ENCODE measurements at places on chromosomes 2 and 18. TPM values are rescaled to one million over a fixed set of nuclear protein-coding genes. Genes with fewer than 3 reads are reported as not detected.

The SERPINB13 gene
- total RNA-seq = 21.2 TPM

The VAMP5 gene
- total RNA-seq = 8.9 TPM

GRCh38 chr18:74980669-74981068 lies 228.3 kb downstream of the PTGR3 start:
- no peak for DNase-seq

DNA sequence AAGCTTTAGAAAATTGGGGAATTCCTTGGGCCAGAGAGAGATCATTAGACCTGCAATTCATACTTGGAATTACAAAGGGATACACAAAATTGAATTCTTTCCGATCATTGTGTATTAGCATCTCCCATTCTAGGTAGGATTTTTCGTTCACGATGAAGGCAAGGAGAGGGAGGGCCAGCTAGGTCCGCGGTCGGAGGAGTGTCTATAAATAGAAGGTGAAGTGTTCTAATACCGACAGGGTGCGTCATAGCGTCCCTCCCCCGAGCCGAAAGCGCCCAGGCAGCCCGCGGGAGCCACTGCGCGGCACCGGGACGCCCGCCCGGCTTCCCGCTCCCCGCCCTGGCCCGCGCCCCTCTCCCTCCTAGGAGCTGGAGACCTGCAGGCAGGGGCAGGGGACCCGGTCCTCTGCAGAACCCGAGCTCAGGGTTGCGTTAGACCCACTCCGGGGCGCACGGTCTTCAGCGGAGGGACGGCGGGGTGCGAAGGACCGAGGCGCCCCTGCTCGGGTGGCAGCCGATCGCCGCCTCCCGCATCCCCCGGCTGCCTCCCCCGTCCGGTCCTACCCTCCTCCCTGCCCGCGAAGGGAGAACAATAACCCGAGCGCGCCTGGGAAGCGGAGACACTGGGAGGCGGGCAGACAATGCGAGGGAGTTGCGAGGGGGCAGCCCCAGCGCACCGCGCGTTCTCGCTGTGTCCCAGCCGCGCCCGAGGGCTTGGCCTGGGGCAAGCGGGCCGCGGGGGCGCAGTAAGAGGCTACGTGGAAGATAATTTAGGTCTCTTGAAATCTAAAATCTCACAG lies 114.2 kb upstream of the SERTAD2 start:
- DNase-seq = peak; percentile 69

GRCh38 chr2:8162552-8162951 lies 519.3 kb upstream of the ID2 start:
- DNase-seq = no peak

The SRD5A2 gene
- not detected for total RNA-seq

The GCG gene
- total RNA-seq = not detected

The UGT1A7 gene
- 0.30 TPM for total RNA-seq

GRCh38 chr18:46071653-46072375 lies at the start of gene PSTPIP2:
TSS of gene PSTPIP2 (minus strand) at chr18:46072260. CDS start at chr18:46072188, 72 bp downstream.
- DNase-seq = peak; percentile 28

GRCh38 chr18:12722731-12723130 lies 19.9 kb downstream of the PSMG2 start:
- DNase-seq = no peak

The HIBCH gene
- 33.3 TPM for total RNA-seq

Measured in skin of body (tissue), 3 donors.